ENCODE measurements at places on chromosomes 7 and 10.

- no peak for DNase-seq
Measured at GRCh38 chr7:55351263-55351662, 13.9 kb upstream of the LANCL2 start.

- DNase-seq: no peak
Measured at GRCh38 chr7:19401461-19401860, 256.2 kb upstream of the FERD3L start.

- DNase-seq: no peak
Measured at GRCh38 chr10:110324201-110324804, 19.6 kb upstream of the SMNDC1 start.

DNA sequence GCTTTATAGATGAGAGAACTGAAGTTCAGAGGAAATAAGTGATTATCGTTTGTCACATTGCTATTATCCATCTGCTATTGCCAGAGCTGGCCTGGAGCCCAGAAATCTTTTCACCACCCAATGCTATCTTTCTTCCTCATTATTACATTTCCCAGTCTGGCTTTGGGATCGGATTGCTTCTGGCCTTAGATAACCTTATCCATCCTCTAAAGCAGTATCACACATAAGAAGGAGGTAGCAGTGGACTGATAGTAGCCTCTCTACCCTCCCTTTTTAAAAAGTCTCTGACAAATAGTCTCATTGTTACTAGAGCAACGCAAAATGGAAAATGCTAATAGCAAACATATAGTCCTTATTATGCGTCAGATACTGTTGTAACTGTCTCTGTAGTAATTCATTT, 1.3 kb upstream of the CLDN12 start:
- no peak for DNase-seq

DNA sequence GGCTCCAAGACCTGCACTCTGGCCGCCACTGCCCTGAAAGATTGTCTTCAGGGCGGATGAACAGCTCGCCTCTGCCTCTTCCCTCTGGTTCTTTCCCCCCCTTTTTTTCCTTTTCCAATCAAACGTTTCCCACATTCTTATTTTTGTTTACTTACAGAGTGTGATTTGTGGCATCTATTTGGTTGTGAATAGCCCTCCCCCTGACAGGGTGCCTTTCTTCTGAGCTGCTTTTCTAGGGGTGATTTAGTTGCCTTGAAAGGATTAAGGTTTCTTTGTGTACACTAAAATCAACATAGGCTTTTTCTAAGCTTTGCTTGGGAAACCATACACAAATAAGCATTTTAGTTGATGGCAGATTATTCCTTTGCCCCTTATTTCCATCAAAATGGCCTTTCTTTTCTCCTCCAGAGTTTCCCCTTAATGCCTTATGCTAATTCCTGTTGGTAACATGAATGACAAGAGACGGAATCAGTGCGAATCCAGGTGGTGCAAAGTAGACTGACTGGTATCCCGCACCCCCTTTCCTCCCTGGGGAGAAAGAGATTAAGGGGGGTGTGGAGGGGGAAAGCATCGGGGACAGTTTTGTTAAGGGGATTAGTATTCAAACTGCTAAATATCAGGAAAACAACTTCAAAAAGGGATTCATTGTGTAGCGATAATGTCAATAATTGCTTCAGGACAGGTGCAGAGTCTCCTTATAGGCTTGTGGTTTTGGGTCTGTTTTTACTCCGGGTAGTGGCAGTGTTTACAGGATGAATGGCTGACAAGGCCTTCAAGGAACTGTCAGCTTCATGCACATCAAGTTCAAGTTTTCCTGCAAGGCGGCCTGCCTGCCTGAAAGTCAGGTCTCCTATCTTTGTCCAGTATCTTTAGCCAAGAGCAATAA, 431.6 kb upstream of the GALNT17 start:
- no peak for DNase-seq

DNA sequence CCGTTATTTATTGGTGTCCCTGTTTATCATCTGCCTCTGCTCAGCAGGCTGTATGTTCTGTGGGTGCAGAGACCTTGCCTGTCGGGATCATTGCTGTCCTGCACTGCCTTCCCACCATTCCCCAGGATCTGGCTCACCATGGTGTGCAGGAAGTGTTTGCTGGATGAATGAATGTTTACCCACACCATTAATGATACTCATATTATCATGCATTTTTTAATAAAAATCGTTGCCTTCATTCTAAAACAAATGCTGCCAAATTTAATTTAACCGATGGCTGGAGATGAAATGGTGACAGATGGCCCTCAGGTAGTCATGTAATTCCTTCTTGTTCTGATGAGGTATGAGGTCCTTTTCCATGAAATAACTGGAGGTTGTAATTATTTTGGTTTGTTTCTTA, 22.5 kb downstream of the PLPP4 start:
- DNase-seq: no peak

- DNase-seq: no peak
Measured at GRCh38 chr7:76296743-76297740, 5.4 kb upstream of the HSPB1 start.

DNA sequence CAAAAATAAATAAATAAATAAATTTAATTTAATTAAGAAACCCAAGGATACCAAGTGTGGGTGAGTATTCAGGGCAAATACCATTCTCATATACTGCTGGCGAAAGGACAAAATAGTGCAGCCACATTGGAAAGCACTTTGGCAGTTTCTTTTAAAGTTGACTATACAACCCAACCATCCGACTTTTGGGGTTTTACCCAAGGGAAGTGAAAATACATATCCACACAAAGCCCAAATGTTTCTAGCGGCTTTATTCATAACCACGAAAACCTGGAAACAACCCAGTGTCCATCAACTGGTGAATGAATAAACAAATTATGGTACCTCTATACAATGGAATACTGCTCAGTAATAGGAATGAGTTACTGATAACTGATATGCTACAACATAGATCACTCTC, 36.2 kb upstream of the OGDHL start:
- DNase-seq: no peak

DNA sequence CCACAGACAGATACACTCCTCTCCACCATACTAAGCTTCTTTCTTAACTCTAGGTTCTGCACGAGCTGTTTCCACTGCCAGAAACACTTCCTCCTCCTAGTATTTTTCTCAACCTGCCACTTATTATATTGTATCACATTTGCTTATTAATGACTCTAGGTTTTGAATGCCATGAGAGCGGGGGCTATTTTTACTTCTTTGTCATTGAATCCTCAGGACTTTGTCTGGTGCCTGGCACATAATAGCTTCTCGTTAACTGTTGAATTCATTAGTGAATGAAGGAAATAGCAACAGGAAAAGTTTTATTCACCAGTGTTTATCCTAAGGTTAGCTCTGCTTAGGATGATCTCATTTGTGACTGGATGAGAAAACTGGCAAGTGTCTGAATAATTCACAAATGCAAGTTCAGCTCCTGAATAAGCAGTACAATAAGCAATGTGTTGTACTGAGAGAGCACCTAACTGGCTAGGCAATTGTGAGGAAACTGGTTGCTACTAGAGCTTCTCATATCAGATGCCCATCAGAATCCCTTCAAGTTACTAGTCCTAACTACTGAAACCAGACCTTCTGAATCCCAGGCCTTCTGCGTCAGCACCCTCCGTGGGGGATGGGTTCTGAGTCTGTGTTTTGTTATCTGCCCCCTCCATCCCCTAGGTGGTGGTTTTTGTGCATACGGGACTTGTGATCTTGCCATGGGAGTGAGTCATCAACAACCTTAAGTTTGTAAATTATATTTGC, 92.7 kb downstream of the LSMEM1 start:
- DNase-seq: no peak

DNA sequence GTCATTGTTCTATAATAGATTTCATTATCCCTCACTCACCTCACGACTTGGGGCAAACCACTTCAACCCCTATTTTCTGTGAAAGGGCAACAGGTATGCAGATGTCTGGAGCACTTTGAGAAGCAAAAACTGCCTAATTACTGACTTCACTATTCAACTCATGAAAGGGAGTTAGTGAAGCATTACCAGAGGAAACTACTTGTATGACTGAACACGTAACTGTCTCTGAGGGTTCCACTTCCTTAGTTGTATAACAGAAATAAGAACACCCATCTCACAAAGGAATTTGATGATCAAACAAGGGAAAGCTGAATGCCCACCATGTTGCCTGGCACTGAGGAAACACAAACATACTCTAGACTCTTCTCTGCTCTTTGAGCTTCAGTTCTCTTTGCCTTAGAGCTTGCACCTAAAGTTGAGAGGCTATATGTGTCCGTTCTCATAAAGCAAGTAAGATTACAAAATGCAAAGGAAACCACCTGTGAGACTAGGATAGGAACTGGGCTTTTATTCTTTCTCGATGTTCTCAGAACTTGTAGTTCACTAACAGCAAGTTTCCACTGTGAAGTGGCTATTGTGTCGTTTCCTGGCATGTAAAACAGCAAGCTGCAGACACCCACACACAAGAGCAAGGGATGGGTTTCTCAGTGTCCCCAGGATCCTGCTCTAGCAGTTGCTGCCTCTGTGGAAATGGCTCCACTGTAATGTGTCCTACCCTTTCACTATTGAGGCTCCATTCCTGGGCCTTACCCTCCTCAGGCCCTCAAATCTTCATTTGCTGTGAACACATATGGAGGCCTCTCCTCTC, 2.6 kb downstream of the TMEM243 start:
- DNase-seq: no peak

GRCh38 chr7:87875151-87876039, 765 bp downstream of the SLC25A40 start:
- DNase-seq: no peak

- no peak for DNase-seq
Measured at GRCh38 chr10:111119637-111120036, 42.8 kb downstream of the ADRA2A start.

DNA sequence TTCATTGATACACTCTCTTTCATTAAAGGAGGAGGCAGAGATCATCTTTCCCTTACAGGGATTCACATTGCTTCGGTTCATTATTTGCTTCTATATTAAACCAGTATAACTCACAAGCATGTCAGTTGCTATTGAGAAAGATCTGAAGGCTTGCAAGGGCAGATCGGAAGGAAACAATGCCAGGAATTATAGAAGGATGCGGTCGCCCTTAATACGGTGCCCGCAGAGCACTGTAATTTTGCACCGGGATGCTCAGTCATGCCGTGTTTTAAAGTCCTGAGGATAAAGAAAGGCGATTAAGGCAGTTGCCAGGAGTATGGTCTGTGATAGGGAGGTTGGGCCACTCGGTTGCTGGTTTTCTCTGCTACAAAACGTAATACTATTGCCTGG, 350.0 kb upstream of the GALNT17 start:
- no peak for DNase-seq

DNA sequence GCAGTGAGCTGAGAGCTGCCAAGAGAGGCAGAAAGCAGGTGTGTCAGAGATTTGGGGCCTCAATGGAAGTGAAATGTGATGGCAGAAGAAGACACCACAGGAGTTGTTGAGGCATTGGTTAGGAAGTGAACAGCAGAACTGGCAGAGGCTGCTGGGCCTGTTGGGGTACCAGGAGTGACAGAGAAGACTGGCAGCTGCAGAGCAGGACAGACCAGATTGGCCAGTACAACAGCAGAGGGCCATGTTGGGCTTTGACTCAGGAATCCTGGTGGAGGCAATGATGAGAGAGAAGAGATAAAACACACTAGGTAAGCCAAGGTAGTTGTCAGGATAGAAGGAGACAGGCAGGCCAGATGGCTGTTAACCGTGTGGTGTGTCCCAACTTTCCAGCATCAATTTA, 19.9 kb upstream of the HERPUD2 start:
- no peak for DNase-seq

Data from stimulated activated CD4-positive, alpha-beta T cell treated with anti-CD3 and anti-CD28 coated beads, Interleukin-2, amount 100 ng/mL, for 4 hours (primary cell).